NCI-H2081 treated with DMSO at 0.1 percent for 48 hours (cell line): ENCODE measurements at places on chromosomes 11 and 22.

- no peak for DNase-seq
Measured at GRCh38 chr11:73233692-73234470, 15.8 kb downstream of the P2RY2 start.

GRCh38 chr11:33735271-33736147 lies 714 bp downstream of the CD59 start:
- DNase-seq, result no peak

- no peak for DNase-seq
Measured at GRCh38 chr22:49301398-49302149, 526.1 kb downstream of the BRD1 start.

GRCh38 chr11:63747011-63747410 lies 21.6 kb downstream of the ZFTA start:
- DNase-seq, result no peak

DNA sequence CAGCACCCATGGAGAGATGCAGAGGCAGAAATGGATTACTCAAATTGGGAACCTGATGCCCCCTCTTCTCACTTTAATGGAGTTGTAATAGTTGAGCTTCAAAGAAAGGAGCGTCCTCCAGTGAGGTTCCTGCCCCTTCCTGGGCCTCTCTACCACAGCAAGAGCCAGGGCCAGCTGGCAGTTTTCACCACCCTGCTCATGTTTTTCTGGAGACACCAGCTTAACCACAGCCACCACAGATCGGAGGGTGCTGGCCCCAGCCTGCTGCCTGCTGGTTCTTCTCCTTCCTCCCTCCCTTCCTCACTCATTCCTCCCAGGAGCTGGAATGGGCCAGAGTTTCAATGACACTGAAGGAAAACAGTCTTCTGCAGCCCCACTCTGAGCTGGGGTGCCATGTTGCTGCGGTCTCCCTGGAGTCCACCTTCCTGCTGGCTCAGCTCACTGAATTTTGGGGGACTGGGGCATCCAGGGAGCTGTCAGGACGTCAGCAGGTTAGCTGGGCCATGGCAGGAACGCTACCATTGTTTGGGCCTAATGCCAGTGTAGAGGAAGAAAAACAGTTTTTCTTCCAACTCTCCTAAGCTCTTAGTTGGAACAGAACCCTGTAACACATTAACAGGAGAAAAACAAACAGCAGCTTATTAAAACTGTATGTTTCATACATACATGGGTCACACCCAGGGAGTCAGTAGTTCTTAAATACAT lies 57.7 kb downstream of the TRAF6 start:
- no peak for DNase-seq

DNA sequence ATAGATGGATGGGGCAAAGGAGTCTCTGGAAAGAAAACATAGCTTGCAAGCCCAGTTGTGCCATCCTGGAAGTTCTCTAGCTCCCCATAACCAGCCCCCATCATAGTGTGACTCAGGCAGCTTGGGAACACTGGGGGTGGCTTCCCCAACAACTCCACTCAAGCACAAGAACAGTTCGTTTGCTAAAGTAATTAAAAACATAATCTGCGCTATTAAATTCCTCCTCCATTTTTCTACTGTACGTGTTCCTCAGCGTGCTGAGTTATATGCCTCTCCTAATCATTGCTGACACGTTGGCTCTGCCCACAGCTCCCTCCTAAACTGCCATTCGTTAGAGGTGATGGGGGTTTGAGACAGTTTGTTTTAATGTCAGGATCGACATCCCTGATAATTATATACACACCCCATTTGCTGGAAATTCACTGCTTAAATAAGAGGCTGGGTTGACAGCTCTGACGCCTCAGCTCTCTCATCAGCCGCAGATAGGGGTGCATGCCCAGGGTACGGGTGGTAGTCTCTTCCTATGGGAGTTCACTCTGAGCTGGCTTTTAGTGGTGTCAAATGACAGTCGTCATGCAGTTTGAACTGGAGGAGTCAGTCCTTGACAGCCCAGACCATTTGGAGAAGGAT lies 59.5 kb upstream of the SEZ6L start:
- no peak for DNase-seq

- DNase-seq, result no peak
Measured at GRCh38 chr11:133830931-133831907, 14.1 kb downstream of the SPATA19 start.

DNA sequence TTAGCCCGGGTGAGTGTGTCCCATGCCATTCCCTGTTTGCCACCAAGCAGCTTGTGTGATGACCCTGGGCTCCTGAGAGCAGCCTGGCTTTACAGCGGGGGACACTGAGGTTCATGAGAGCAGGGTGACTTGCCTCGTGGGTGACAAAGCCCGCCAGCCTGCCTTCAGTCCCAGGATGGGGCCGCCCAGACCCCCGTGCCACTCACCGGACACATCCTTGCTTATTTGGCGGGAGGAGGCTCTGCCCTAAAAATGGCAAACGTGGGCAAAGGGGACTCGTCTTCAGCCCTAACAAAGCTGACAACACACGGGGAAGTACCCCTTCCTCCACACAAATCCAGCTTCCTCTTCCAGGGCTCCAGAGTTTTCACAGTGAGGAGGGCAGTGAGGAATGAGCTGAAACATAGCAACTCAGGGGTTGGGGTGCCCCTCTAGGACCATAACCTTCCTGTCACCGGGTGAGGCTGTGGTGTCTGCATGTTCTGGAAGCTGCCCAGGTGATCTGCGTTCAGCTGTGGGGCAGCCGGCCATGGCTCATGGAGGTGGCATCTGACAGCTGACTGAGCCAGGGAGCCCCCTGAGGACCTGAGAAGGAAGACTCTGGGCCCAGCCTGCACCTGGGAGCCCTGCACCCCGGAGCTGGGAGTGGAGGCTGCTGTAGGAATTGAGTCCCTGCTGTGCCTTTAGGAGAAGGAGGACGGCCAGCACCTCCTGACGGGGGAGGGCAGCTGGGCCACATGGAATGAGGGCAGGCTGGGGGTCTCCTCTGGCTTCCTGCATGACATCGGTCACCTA lies 16.7 kb downstream of the RIBC2 start:
- DNase-seq, result no peak

- no peak for DNase-seq
Measured at GRCh38 chr11:1060410-1060809, 14.3 kb upstream of the MUC2 start.
